Mesendoderm (in vitro differentiated cells): ENCODE measurements at places on chromosomes 2 and 18.
A peak's percentile ranks its signal among the peaks of the same experiment; 100 is the strongest.

- H3K27me3 ChIP-seq, result no peaks in the 10 kb centered on the region
- H3K36me3 ChIP-seq, result no peaks in the 10 kb centered on the region
- DNase-seq, result peak; percentile 86
- no peak overlapping the region for H3K4me3 ChIP-seq
Measured at GRCh38 chr2:102841107-102841840, 79.4 kb downstream of the TMEM182 start.

DNA sequence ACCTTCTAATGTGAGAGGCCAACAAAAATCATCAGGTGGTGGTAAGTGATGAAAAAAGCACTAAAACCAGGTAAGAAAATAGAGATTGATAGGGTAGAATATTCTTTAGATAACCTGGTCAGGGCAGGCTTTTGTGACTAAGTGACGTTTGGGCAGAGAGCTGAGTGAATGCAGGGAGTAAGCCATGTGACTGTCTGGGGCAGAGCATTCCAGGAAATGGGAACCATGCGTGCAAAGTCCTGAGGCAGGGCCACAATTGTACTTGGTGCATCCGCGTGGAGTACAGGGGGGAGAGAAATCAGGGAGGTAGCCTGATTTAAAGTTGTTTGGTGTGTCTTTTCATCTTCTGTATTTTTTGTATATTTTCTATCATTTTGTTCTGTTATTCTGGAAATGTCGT lies 102.5 kb downstream of the LYPD6B start:
- H3K27me3 ChIP-seq, result no peaks in the 10 kb centered on the region
- no peak overlapping the region for H3K27ac ChIP-seq
- H3K4me3 ChIP-seq, result no peak overlapping the region
- no peak for DNase-seq
- no peaks in the 10 kb centered on the region for H3K36me3 ChIP-seq

- peaks cover 4% of the 10 kb centered on the region for H3K4me1 ChIP-seq
- no peak for DNase-seq
- no peaks in the 10 kb centered on the region for H3K36me3 ChIP-seq
- no peak overlapping the region for H3K4me3 ChIP-seq
Measured at GRCh38 chr2:191170773-191171172, 20.0 kb upstream of the STAT4 start.

GRCh38 chr18:11957636-11958035 lies 23.7 kb upstream of the IMPA2 start:
- H3K4me1 ChIP-seq, result no peaks in the 10 kb centered on the region
- no peak overlapping the region for H3K4me3 ChIP-seq
- H3K36me3 ChIP-seq, result no peaks in the 10 kb centered on the region
- H3K27me3 ChIP-seq, result no peaks in the 10 kb centered on the region
- no peak for DNase-seq
- no peak overlapping the region for H3K27ac ChIP-seq
